HTR-8/SVneo (cell line): ENCODE measurements at places on chromosomes 12 and 14.

DNA sequence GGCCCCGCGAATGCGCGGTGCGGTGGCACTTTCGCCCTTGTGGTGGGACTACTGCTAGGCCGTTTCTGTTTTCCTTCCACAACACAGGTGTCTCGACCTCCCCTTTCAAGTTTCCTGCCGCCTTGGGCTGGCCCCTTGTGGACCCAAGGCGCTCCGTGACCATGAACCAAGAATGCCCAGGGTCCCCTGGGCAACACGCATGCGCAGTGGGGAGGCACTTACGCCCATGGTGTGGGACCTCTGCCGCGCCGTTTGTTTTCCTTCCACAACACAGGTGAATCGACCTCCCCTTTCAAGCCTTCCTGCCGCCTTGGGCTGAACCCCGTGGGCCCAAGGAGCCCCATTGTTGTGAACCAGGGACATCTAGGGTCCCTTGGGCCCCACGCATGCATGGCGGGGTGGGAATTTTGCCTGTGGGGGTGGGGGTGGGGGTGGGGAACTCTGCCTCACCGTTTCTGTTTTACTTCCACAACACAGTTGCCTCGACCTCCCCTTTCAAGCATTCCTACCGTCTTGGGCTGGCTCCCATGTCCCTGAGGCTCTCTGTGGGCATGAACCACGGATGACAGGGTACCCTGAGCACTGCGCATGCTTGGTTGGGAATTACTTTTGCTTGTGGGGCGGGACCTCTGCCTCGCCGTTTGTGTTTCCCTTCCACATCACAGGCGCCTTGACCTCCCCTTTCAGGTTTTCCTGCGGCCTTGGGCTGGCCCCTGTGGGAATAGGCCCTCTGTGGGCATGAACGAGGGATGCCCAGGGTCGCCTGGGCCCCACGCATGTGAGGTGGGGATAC is 355.1 kb downstream of the ALG10 start:
- DNase-seq, result no peak

DNA sequence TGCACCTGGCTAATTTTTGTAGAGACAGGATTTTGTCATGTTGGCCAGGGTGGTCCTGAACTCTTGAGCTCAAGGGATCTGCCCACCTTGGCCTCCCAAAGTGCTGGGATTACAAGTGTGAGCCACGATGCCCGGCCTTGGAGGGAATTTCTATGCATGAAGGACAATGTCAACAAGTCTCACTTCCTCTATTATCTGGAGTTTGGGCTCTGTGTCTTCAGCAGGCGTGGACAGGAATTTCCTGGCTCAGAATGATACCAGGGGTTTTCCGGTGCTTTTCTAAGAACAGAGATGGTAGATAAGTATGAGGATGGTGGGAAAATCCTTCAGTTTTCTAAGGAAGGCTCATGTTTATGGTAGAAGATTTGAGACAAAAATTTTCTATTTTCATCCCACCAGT is 75.0 kb upstream of the CCDC60 start:
- no peak for DNase-seq

DNA sequence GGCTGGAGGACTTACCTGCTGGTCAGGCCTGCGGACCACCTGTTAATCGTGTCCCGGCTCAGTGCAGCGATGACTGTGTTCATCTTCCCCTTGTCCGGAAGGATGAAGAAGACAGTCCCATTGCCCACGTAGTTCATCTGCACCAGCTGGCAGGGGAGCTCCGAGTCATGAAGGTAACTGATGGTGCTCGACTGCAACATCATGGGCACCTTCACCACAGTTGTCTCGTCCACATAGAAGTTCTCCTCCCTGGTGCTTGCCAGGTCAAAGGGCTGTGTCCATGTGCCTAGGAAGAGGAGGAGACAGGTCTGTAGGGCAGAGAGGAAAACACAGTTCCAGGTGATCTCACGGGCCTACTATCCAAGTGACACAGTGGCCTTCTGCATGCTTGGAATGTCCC is 13.4 kb downstream of the SERPINA6 start:
- no peak for DNase-seq

- DNase-seq, result no peak
Measured at GRCh38 chr12:40505327-40505726, 186.9 kb upstream of the CNTN1 start.

DNA sequence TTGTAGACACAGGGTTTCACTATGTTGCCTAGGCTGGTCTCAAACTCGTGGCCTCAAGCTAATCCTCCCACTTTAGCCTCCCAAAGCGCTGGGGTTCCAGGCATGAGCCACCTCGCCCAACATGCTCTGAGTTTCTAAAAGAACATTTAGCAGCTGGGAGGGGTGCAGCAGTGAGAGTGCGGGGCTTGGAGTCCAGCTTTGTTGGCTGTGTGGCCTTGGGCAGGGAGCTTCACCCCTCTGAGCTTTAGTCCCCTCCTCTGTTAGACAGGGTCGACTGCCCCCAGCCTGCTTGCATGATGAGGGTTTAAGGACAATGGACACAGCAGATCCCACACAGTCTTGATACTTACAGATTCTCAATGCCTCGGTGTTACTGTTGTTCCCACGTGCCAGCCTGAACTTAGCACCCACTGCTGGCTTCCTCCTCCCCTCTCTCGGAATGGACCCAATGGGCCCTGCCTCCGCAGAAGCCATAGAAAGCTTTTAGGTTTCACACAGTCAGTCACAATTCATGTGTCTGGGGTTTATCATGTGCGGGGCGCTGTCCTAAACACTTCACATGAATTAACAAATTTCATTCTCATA is 54.6 kb downstream of the PSMA6 start:
- no peak for DNase-seq

GRCh38 chr12:53500142-53500775 is 824 bp upstream of the TARBP2 start:
- no peak for DNase-seq

DNA sequence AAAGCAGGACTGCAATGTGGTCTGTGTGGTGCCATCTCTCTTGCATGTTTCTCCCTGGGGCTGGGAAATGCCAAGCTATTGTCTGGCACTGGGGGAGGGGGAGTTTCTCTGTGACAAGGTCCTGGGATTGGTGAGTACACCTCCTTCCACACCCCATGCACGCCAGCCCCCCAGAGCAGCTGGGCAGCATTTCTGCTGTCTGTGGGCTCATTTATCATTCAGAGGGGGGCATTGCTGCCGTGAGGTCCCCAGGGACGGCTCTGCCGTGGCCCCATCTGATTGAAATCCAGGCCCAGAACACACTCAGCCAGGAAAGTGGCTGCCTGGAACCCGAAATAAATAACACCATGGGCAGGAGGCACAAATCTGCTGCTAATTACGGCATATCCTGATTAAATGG is 12.6 kb upstream of the FAM222A start:
- no peak for DNase-seq

DNA sequence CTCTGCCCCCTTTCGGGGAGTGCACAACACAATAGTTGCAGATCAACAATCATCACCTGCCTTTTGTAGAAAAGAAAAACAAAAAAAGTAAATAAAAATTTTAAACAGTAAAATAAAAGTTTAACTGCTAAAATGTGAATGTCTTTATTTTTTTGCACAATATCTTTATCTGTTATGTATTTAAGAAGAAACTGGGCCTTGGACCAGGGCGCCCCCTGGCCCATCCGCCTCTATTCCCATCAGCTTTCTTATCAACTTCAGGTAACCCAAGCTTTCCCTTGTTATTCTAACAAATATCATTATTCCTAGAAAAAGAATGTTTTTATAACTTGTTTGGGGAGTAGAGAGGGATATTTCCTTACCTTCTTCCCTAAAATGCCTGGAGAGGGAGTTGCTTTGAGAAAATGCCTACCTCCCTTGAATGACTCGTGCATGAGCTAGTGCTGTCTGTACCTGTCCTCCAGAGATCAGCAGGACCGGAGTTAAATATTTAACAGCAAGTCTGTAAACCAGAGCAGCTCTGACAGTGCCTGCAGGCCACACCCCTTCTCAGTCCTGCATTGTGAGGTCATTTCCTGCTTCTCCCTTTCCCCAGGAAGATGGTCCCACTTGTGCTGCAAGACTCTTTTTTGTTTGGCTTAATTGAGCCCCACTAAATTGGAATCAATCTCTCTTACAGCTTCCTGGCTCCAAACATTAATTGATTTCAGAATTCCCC is 192.8 kb upstream of the RGS6 start:
- DNase-seq, result no peak

GRCh38 chr14:91464615-91465205 is 45.4 kb downstream of the PPP4R3A start:
- no peak for DNase-seq

DNA sequence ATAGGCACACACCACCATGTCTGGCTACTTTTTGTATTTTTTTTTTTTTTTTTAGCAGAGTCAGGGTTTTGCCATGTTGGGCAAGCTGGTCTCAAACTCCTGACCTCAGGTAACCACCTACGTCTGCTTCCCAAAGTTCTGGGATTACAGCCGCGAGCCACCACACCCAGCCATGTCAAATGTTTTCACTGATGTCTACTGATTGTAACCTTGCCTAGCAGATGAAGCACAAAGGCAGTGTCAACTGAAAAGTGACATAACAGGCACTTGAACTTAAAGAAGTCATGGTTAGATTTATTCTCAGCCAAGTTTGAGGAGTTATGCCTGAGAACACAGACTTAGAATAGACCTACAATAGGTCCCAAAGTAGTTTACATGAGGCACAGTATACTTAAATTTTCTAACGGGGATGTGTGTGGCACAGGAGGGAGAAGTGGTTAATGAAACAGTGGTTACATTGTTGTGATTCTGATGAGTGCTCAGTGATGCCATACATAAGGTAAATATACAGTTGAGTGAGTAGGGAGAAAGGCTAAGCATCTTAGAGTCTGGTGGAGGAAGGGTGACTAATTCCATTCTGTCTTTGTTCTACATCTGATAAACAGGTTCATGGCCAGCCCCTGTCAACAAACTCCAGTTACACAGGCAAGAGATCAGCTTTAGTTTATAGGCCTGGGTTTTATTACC is 12.6 kb upstream of the RNASE4 start:
- no peak for DNase-seq

GRCh38 chr12:89250213-89250612 is 102.1 kb downstream of the DUSP6 start:
- no peak for DNase-seq
